Progenitor cell of endocrine pancreas (in vitro differentiated cells): ENCODE measurements at places on chromosomes 12 and 14. TPM values are rescaled to one million over a fixed set of nuclear protein-coding genes. Genes with fewer than 3 reads are reported as not detected.

DNA sequence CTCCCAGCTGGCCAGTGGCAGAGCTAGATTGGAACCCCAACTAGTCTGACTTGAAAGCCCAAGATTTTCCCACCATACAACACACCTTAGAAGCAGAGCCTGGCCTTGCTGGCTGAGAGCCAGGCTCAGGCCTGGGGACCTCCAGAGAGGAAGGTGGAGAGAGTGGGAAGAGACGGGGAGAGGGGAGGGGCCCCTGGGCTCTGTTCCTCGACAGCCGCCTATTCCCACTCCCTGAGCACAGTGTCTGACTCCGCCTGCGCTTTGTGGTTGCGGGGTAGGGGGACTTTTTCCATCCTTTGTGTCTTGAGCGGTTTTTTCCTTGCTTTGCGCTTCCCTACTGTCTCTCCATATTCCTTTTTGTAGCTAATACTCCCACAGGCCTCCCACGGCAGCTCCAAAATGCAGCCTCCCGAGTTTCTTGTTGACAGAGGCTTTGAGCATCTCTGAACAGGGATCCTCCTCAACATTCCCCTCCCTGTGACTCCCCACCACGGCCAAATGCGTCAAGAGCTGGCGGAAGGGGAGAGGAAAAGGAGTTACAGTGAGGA lies 4.0 kb upstream of the KCNH3 start:
- no peak overlapping the region for H3K27ac ChIP-seq
- no peak for DNase-seq
- peaks cover 5% of the 10 kb centered on the region for H3K36me3 ChIP-seq
- H3K4me3 ChIP-seq, result peak overlapping the region; percentile 29
- H3K27me3 ChIP-seq, result peaks cover 29% of the 10 kb centered on the region
- peaks cover 20% of the 10 kb centered on the region for H3K4me1 ChIP-seq

DNA sequence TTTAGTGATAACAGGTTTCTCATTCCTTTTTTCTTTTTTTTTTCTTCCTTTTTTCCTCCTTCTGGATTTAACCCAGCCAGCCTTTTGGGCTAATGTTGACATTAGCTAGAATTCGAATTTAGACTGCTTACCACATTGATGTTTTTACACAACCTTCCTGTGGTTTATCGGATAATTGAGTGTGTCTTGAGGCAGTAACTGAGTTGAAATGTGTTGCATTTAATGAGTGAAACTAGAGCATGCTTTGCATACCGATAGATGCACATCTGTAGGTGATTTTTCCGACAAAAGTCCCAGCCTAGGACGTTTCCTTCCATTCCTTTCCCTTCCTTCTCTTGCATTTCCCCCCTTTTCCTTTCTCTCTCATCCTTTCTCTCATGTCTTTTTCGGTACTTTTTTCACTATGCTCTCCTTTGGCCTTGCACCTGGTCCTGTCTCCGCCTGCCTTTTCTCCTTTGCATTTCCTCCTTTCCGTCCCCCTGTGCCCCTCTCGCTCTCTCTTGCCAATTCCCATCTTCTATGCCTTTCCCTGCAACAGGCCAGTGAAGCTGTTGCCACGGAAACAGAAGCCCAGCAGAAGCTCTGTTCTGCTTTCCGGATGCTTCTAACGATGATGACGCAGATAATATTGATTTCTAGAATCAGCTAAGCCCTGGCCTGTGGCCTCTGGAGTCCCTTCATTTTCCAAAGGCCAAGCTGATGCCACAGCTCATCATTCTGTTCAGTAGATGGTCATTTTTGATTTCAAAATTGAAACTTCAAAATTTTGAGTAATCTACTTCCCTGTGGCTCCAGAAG lies 76.1 kb downstream of the SLC25A47 start:
- peak overlapping the region; percentile 4 for H3K27ac ChIP-seq
- H3K27me3 ChIP-seq, result no peaks in the 10 kb centered on the region
- no peak overlapping the region for H3K4me3 ChIP-seq
- DNase-seq, result no peak
- no peaks in the 10 kb centered on the region for H3K36me3 ChIP-seq
- peaks cover 23% of the 10 kb centered on the region for H3K4me1 ChIP-seq

DNA sequence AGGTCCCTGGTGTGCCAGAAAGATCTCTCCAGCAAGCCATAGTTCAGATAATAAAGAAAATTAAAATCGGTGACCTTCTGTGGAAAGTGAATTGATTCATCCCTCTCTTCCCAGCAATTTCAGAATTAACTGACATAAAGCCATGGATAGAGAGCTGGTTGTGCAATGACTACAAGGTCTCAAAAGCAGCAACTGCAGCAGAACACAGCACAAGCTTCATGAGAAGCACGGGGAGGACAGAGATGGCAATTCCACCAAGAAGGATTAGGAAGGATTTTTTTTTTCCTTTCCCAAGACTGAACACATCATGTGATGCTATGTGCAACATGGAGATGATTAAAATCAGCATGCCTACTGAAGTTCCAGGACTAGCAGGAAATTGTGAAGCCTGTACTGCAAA lies 154.9 kb upstream of the PLEKHG7 start:
- H3K4me3 ChIP-seq, result no peak overlapping the region
- H3K27ac ChIP-seq, result no peak overlapping the region
- H3K4me1 ChIP-seq, result peaks cover 47% of the 10 kb centered on the region
- DNase-seq, result no peak
- peaks cover 1% of the 10 kb centered on the region for H3K36me3 ChIP-seq

DNA sequence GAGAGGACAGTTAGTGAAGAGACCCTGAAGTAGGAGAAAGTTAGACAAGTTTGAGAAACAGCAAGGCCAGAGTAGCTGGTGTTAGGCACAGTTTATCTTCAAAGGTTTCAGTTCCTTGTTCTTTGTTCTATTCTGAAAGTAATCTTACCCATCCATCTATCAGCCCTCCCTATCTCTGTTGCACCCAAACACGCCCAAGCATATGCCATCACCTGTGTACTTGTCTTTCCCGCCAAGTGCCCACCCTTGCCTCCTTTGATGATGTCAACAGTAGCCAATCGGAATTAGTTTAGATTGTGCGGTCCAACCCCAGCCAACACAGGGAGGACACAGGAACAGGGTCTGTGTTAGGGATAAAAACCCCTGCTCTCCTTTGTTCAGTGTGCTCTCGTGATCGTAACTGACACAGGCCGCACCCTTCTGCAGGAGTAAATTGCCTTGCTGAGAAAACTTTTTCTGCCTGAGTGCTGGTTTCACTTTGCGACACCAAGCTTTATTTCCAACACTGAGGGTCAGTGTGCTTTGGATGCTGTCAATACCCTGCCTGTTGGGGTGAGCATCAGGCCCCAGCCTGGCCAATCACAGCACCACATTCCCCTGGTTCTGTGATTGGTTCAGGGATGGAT lies 4.7 kb upstream of the TMEM229B start:
- H3K4me3 ChIP-seq, result no peak overlapping the region
- H3K27ac ChIP-seq, result no peak overlapping the region
- peaks cover 4% of the 10 kb centered on the region for H3K4me1 ChIP-seq
- no peak for DNase-seq
- no peaks in the 10 kb centered on the region for H3K27me3 ChIP-seq

DNA sequence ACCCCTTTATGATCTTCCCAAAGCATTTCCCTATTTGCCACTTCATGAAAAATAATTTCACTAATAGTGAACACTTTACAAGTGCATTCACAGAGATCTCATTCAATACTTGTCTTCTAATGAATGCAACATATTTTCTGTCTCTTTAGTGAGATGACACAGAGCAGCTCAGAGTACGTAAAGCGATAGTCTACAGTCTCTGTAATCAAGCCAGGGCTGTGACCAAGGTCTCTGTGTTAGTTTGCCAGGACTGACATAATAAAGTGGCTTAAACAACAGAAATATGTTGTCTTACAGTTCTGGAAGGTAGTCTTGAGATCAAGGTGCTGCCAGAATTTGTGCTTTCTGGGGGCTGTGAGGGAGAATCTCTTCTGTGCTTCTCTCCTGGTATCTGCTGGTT lies 33.1 kb upstream of the FRS2 start:
- no peaks in the 10 kb centered on the region for H3K27me3 ChIP-seq
- no peak overlapping the region for H3K27ac ChIP-seq
- no peak for DNase-seq
- no peak overlapping the region for H3K4me3 ChIP-seq
- peaks cover 11% of the 10 kb centered on the region for H3K4me1 ChIP-seq

- no peaks in the 10 kb centered on the region for H3K36me3 ChIP-seq
- no peaks in the 10 kb centered on the region for H3K4me1 ChIP-seq
- no peaks in the 10 kb centered on the region for H3K27me3 ChIP-seq
- H3K27ac ChIP-seq, result no peak overlapping the region
- no peak overlapping the region for H3K4me3 ChIP-seq
- DNase-seq, result no peak
Measured at GRCh38 chr14:98112194-98112780, 1159.7 kb downstream of the BCL11B start.

The IL22 gene
- not detected in 2 replicates for total RNA-seq

The CCDC85C gene
- total RNA-seq, result 43.6 and 44.9 TPM in 2 replicates

The MMP14 gene
- 198 and 209 TPM in 2 replicates for total RNA-seq
